ENCODE measurements at places on chromosomes 13 and 19. TPM values are rescaled to one million over a fixed set of nuclear protein-coding genes. Genes with fewer than 3 reads are reported as not detected.

- DNase-seq = no peak
Observed at GRCh38 chr13:30004204-30004603, 153.8 kb upstream of the UBL3 start.

DNA sequence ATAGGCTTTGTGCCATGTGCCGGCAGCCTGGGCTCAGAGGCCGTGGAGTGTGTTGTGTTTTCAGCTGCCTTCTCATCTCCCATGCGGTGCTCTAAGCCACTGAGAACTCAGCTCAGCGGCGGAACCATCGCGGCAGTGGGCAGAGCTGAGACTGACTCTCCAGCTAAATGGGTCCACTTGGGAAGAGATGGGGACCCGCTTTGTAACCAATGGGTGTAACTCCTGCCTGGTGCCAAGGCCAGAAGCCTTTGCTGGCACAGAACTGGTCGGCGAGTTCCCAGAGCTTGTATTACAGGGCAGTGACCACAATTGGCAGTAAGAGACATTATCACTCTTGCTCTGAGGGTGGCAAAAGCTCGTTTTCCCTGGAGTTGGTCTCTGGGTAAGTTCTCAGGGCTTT lies 183.0 kb downstream of the STK24 start:
- peak; percentile 61 for DNase-seq

GRCh38 chr19:5356428-5356827 lies 15.8 kb upstream of the PTPRS start:
- no peak for DNase-seq

- peak; percentile 86 for DNase-seq
Observed at GRCh38 chr19:38013913-38014580, 107.0 kb downstream of the SIPA1L3 start.

DNA sequence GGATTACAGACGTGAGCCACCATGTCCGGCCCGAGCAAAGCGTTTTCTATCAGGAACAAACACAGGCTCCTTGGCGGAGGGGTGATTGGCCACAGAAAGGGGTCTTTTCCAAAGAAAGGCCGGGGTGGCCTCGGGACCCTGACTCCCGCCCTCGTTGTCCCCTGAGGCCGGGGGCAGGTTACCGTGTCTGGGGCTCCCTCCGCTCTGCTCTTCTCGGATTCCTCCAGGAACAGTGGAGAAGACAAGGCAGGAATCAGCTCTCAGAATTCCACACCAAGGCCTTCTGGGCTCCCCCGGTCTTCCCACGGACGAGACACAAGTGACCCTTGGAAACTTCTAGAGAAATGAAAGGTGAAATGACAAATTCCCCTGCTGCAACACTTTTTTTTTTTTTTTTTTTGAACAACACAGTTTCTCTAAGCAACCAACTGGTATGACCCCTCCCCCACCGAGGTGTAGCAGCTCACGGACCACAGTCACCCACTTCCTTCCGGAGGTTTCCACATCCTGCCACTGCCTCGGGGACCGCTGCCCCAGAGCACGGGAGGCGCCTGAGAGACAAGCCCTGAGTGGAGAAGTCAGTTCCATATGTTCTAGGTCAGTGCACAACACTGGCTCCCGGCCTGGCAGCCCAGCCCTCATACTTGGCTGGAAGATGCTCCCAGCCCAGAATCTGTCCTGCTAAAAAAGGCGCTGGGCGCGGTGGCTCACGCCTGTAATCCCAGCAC lies 11.0 kb downstream of the MOB3A start:
- peak; percentile 46 for DNase-seq

- peak; percentile 77 for DNase-seq
Observed at GRCh38 chr19:45779231-45780145, 2.8 kb downstream of the DMPK start.

PCSK4 gene
- total RNA-seq = 6.9 TPM

ZNF444 gene
- total RNA-seq = 53.0 TPM

Measured in thyroid gland (tissue), 4 donors.